ENCODE measurements at places on chromosomes 6 and 20.

GRCh38 chr6:7148100-7148822 is 40.5 kb downstream of the RREB1 start:
- DNase-seq: peak; percentile 33

GRCh38 chr6:119077643-119078375 is 655 bp downstream of the FAM184A start:
- DNase-seq: peak; percentile 29

- no peak for DNase-seq
These were observed 91.0 kb downstream of the UNC5CL start for GRCh38 chr6:40947876-40948526.

- DNase-seq: no peak
These were observed 39.8 kb upstream of the MMS22L start for GRCh38 chr6:97322811-97323210.

GRCh38 chr6:17392978-17393891 is at the start of gene CAP2:
CAP2 (plus strand) TSS chr6:17393595; CDS start chr6:17421556, 27,961 bp downstream.
- DNase-seq: no peak

DNA sequence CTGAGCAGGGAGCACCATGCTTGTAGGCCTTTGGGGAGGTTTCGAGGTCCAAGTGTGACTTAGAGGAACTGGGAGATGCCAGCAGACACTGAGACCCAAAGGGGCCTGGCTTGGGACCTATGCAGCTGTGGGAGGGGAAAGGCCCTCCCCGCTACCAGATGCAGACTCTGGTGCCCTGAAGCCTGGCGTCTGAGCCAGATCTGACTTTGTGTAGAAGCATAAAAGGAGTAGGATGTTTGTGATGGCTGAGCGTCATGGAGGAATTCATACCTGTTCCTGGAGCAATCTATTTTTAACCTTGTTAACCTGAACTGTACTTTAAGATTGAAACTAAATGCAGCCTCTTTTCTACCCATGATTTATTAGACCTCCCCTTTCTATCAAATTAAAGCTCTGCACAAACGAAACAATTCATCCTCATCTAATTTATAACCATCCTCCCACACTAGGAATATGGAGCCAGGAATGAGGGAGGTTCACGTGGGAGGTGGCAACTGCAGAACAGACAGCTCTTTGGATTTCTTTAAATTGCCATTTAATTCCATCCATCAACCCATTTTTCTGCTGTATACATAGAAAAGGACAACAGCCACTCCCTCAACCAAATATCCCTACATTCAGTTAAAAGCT is 172.6 kb upstream of the AGPAT4 start:
- no peak for DNase-seq

DNA sequence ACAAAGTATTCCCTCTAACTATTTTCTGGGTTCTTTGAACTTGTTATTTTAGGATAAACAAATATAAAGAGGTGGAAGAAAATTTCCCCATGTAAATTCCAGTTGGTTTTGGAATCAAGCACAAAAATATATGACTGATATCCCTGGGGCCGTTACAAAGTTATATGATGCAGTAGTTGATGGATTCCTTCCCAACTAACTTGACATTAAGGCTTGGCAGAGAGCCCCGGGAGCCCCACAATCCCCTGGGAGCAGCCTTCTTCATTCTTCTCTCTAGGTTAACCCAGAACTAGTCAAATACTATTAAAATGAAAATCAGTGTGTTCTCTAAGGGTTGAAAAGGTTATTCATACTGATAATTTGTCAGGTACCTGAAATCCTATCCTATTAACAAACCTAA is 508.9 kb upstream of the SOX4 start:
- DNase-seq: no peak

DNA sequence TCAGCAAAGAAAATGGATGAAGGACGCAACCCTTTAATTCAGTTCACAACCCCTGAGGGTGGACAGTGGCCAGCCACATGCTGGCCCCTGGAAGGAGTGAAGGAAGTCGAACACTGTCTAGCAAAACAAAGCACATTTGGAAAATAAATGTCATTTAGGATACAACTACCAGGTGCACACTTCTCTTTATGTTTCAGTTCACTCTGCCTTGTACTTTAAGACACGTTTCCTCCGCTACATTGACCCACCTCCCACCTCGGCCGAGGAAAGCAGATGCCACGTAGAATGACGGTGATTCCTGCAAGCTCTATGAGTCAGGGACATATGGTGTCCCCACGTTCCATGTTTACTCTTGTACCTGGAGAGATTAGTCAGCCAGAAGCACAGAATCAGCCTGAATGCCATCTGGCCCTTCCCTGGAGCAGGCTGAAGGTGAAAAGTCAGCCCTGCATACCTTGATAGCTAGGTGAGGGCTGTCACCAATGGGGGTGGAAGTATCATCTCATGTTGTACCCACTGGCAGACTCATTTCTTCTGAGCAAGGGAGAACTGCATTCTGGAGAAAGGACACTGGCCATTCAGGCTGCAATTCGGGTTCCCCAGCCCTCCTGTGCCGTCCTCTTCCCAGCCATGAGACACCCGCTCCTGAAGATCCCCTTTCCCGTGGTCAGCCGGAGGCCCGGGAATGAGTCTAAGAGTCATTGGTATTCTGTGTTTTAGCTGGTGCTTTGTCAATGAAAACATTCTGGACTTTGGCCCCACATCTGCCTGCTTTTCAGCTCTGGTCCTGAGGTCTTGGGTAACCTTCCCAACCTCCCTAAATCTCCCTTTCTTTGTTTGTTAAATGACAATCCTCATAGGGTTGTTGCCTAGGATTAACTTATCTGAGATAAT is 60.6 kb downstream of the FOXA2 start:
- no peak for DNase-seq

DNA sequence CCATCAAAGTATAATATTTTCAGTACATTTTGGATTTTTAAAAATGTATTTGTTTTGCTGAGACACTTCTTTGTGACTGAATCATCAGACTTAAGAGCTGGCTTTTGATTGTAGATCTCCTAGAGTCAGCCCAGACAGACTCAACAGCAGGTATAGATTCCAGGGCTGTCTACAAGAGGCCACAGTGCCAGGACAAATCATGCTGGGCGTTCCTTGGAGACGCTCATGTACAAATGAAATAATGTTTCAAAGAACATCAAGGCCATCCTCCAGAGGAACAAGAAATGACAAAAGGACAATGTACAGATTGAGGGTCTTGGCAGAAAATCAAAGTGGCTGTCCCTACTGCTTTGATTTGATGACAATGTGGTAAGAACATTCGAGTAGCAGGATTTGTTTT is 369.3 kb downstream of the GRIK2 start:
- DNase-seq: no peak

- DNase-seq: no peak
These were observed 21.6 kb downstream of the KIF16B start for GRCh38 chr20:16551607-16552006.

- no peak for DNase-seq
These were observed 1830.0 kb upstream of the DEFB115 start for GRCh38 chr20:29427201-29428060.

DNA sequence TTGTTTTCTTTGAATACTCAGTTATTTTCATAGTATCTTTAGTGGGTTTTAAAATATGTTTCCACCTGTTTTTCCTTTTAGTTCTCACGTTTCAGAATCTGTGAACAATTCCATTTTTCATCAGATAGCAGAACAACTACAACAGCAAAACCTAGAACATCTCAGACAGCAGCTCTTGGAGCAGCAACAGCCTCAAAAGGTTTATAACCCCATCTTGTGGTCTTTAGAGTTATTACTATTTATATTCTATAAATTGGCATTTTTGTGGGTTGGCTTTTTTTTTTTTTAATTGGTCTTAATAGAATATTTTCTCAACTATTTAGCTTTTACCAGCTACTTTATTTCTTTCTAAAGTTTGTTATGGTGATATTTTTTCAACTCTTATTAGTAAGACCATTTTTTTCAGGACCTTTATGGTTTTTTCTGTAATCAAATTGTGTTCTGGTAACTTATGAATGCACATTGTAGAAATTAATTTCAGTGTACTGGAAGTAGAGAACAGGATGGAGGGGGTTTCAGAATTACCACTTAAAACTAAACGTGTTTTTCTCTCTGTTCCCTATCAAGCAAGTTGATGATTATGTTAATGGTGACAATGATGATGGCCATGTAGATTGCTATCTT is 72.2 kb downstream of the SCAF8 start:
- no peak for DNase-seq

GRCh38 chr6:167706313-167707109 is 120.2 kb upstream of the AFDN start:
- DNase-seq: peak; percentile 68

GRCh38 chr6:122669868-122670267 is 59.7 kb downstream of the PKIB start:
- DNase-seq: no peak

DNA sequence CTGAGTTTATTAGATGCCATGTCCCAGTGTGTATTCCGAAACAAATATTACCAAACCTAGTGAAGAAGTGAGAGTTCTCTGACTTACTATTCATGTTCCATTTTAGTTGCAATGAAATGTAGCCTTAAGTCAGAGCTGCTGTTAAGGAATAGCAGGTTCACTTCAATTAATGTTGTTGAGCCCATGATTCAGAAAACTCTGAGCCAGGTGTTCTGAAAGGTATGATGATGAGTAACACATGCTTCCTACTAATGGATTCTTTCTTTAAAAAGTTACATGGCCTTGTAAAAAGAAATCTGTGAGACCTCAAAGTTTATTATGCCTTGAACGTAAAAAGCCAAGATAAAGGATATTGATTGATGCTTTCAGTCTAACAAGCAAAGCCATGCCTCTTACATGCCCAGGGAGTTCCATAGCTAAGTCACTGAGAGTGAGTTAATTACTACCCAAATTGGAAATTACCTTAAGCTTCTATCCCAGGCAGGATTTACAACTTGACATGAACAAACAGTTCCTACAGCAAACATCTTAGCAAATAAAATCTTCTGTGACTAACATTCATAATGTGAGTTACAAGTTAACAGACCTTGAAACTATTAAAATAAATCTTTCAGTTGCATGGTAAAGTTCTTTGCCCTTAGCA is 122.9 kb downstream of the AKAP7 start:
- DNase-seq: no peak

- no peak for DNase-seq
These were observed 38.7 kb upstream of the PPP1R3G start for GRCh38 chr6:5046430-5046829.

- no peak for DNase-seq
These were observed 48.9 kb downstream of the HDDC2 start for GRCh38 chr6:125252891-125253290.

DNA sequence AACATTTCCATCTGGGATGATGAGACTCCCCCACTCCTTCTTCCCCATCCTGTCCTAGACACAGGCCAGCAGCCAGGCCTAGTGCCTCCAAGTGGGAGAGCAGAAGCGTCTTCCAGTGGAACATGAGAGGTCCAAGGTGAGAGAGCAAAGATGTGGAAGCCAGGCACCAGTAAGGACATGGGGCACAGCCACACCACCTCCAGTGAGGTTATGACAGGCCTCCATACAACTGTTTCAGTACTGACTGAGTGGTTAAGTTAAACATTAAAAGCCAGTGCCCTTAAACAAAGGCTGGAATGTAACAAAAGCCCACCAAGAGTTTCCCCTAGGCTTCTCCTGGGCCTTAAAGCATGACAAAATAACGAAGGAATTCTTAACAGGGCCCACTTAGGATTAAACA is 5.3 kb downstream of the ZBTB24 start:
- no peak for DNase-seq

DNA sequence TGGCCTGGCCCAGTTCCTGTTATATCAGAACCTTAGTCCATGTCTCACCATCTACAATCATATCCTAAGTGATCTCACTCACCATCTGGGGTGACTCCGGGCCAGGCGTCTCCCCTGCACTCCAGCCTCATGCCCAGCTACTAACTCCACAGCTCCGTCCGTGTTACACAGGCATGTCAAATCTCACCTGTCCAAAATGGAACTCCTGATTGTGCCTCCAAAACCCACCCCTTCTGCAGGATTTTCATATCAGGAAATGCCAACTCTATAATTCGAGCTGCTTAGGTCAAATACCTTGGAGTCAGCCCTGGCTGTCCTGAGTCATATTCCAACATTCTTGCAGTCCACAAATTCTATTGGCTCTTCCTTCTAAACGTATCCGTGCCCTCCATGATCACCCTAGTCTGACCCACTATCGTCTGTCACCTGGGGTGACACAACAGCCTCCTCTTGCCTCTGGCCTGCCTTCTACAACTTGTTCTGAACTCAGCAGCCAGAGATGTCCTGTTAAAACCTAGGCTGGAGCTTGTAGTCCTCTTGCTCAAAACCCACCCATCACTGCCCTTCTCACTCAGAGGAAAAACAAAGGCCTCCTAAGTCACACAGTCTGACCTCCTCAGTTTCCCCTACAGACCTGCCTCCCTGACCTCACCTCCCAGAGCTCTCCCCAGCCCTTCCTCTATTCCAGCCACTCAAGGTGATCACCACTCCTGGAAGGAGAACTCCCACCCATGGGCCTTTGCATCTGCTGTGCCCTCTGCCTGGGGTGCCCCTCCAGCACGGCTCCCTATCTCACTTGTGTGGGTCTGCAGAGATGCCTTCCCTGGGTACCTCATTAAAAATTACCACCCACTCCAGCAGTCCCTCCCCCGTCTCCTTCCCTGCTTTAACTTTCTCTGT is 85.3 kb upstream of the SIRPA start:
- DNase-seq: no peak

DNA sequence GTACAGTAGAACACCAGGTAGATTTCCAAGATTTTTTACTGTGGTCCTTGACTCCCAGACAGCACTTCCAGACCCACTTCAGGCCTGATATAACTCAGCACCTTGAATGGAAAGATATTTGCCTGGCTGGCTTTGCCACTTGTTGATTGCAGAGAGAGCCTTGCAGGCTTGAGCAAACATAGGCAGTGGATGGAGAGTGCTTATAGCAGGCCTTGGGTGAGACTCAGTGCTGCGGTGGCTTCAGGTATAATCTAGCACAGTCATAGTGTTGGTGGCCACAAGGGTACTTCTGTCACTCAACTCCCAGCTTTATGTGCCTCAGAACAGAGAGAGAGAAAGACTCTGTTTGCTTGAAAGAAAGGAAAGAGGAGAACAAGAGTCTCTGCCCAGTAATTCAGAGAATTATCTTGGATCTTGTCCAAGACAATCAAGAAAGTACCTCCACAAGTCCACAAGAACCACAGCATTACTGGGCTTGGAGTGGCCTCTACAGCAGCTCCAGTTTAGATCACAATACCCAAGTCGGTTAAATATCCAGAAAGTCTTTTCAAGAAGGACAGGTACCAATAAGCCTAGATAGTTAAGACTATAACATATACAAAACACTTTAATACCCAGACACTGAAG is 70.5 kb upstream of the FKBP1C start:
- no peak for DNase-seq

- no peak for DNase-seq
These were observed 7.5 kb upstream of the RREB1 start for GRCh38 chr6:7100072-7100752.

- DNase-seq: no peak
These were observed 394.0 kb upstream of the SLC35B3 start for GRCh38 chr6:8829296-8829695.

- DNase-seq: no peak
These were observed 591.3 kb upstream of the HS3ST5 start for GRCh38 chr6:114934079-114934478.

- no peak for DNase-seq
These were observed 5.3 kb upstream of the FILIP1 start for GRCh38 chr6:75498862-75499261.
